ENCODE measurements at places on chromosomes 3 and 15.

- no peak for DNase-seq
Measured at GRCh38 chr15:55241891-55242290, 45.1 kb upstream of the RSL24D1 start.

- no peak for DNase-seq
Measured at GRCh38 chr3:175308097-175308496, 449.0 kb downstream of the NAALADL2 start.

- DNase-seq, result no peak
Measured at GRCh38 chr15:83278191-83278590, 6.3 kb downstream of the BNC1 start.

DNA sequence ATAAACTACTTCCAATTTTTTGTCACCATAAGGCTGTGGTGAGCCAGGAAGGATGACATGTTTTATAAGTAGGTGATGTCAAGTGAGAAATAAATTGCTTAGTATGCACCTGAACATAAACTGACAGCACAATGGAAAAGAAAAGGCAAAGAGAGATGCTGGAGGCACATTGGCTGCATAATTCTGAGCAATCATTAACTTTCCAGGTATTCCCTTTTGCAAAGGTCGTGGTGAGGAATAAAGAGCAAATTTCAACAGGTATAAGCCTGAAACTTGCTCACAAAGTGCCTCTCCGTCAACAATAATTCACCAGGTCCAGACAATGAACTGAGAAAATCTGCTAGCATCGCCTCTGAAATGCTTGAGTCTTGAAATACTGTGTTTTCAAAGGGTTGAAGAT, 48.2 kb downstream of the ITGB5 start:
- no peak for DNase-seq

DNA sequence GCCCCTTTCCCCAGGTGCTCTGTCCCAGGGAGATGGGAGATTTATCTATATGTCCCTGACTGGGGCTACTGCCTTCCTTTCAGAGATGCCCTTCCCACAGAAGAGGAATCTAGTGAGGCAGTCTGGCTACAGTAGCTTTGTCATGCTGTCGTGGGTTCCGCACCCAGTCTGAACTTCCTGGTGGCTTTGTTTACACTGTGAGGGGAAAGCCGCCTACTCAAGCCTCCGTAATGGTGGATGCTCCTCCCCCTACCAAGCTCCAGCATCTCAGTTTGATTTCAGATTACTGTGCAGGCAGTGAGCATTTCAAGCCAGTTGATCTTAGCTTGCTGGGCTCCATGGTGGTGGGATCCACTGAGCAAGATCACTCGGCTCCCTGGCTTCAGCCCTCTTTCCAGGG, 35.4 kb upstream of the SLC7A14 start:
- no peak for DNase-seq

GRCh38 chr15:98617328-98617980, 30.9 kb upstream of the IGF1R start:
- no peak for DNase-seq
